ENCODE measurements at places on chromosomes 5 and 9.

DNA sequence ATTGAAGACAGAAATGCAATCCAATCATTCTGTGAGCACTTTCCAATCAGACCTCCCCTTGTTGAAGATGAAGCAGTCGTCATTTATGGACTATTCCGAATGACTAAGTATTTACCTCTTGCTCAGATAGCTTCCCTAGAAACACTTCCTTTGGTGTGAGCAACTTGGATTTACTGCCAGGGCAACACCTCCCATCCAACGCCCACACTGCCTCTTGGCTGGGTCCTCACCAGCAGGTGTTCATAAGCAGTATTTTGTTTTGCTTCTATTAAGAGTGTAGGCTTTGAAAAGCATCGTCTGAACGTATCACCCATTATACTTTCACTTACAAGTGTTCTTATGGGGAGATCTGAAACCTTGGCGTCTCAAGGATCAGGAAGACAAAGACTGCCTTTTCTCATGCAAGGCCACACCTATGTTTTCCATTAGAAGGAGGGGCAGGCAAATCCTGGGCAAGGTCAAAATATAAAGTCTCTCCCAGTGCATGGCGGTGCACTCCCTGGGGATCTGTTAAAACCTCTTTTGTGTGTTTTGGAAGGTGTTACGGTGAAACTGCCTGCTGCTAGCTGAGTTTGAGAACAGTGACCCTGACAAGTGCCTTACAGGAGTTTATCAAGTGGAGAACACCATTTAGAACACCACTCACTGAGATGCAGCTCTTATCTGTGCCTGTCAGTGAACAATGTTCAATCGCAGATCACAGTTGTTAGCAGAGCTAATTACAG is 10.6 kb upstream of the MARCHF3 start:
- DNase-seq: no peak

DNA sequence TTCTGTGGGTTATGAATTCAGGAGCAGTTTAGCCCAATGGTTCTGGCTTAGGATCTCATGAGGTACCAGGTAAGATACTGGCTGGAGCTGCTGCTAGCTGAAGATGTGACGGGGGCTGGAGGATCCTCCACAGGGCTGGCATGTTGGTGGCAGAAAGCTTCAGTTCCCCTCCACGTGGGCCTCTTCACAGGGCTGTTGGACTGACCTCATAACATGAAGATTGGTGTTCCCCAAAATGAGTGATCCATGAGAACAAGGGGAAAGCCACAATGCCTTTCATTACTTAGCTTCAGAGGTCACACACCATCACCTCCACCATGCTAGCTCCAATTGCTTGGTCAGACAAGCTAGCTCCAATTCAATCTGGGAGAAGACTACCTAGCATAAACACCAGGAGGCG is 8.5 kb upstream of the S100Z start:
- DNase-seq: no peak

- no peak for DNase-seq
Measured at GRCh38 chr5:44997506-44997905, 188.8 kb downstream of the MRPS30 start.

- no peak for DNase-seq
Measured at GRCh38 chr9:87447547-87448432, 49.9 kb upstream of the DAPK1 start.

GRCh38 chr5:177434942-177435738 is 8.7 kb downstream of the GRK6 start:
- DNase-seq: no peak

- no peak for DNase-seq
Measured at GRCh38 chr9:134595014-134595413, 46.6 kb upstream of the COL5A1 start.

DNA sequence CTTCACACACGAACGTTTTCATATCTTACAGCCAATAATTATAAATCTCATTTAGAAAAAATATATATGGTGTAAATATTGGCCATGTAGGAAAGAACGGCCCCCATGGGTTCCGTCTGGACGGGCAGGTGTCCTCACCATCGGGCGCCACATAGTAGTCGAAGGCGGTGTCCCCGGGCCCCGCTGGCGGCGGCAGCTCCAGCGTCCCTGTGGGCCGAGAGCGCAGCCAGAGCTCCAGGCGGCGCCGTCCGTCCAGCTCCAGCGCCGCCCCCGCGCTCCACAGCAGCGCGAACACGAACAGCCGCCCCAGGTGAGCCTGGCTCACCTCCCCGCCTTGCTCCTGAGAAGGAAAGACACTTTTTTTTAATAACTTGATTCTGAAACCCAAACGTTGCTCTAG is 134.6 kb downstream of the DNAH5 start:
- no peak for DNase-seq

- peak; percentile 26 for DNase-seq
Measured at GRCh38 chr5:62969409-62970120, 390.9 kb downstream of the LRRC70 start.

GRCh38 chr5:168319774-168320173 is 28.3 kb downstream of the WWC1 start:
- no peak for DNase-seq

DNA sequence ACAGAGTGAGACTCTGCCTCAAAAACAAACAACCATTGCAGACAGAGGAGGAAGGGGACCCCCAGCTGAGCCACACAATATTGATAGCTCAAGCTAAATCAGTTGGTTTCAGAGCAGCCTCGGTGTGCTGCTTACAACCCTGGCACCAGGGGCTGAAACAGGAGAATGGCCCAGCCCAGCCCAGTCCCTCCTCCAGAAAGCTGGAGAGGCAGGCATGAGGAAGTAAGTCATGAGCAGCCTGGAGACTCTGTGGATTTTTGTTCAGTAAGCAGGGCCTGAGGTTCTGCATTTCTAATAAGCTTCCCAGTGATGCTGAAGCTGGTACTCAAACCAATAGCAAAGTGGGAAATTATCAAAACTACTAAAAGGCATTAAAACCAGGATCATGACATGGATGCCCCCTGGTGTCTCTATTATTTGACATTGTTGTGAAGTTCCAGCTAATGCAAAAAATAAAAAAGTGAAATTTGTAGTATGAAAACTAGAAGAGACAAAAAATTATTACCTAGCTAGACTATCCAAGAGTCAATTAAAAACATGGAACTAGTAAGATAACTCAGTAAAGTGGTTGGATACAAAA is 14.2 kb downstream of the PRRT1B start:
- DNase-seq: no peak

DNA sequence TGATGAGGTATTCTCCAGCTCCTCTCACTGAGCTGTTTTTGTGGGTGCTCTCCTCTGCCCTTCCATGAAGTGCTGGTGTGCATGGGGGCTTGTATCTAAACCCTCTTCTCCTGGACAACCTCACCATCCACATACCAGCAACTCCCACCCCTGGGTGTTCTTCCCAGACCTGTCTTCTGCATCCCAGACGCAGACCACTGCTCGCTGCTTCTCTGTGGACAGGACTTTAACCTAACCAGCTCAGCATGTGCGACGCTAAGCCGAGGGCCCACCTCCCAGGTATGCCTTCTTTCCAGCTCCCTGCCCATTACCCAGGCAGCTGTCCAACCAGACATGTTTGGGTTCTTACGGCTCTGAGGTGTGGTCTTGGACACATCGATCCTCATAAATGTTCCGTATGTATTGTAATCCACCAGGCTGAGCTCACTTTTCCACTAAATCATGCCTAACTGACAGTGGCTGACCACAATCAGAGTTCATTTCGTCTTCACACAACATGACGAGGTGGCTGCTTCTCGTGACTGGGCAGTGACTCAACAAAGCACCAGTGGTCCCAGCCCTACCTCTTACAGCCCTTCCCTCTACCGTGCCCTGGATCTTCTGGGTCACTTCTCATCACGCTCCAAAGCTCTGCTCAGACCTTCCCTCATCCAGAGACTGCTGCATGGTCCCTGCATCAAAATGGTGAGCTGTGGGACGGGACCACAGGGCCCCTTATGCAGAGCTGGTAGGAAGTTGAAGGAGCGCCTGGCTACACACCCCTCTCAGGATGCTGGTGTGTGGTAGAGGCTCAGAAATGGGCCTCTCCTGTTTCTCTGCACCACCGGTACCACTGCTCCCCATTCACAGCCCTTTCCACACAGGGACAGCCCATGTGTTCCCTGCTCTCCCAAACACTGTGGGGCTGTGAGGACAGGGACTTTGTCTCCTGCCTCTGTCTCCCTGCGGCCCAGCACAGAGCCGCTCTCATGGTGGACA is 9.6 kb upstream of the PTGES2 start:
- no peak for DNase-seq

- DNase-seq: no peak
Measured at GRCh38 chr5:67015541-67016191, 180.9 kb downstream of the CD180 start.

- DNase-seq: peak; percentile 52
Measured at GRCh38 chr5:143865426-143866025, 53.6 kb downstream of the HMHB1 start.

DNA sequence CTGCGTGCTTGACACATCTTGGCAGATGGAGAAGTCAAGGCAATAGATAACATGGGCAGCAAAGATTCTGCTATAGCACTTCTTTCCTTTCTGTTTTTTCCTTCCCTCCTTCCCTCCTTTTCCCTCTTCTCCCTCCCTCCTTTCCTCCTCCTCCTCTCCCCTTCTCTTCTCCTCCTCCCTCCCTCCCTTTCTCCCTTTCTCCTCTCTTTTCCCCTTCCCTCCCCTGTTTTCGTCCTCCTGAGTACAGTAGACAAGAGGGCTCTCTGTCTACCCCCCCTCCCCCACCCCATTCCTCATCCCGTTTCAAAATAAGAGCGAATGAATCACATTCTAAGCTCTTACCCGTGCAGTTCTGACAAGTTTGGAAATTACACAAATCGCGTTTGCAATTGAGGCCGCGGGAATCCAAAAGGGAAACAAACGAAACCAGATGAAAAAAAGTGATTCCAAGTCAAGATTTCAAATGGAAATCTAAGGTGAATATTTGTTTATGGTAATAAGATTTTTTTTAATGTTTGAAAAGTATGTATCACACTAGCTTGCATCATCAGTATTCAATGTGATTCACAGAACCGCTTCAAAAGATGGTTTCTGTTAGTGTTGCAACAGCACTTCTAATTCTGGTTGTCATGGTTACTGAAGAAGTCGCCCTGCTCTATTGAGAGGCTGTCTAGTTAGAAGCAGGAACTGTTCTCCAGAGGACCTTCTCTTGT is 1.3 kb downstream of the NIM1K start:
- DNase-seq: no peak

- DNase-seq: no peak
Measured at GRCh38 chr5:127872494-127872893, 169.3 kb downstream of the CCDC192 start.

GRCh38 chr9:88197781-88198340 is 59.6 kb upstream of the SPATA31C2 start:
- no peak for DNase-seq

DNA sequence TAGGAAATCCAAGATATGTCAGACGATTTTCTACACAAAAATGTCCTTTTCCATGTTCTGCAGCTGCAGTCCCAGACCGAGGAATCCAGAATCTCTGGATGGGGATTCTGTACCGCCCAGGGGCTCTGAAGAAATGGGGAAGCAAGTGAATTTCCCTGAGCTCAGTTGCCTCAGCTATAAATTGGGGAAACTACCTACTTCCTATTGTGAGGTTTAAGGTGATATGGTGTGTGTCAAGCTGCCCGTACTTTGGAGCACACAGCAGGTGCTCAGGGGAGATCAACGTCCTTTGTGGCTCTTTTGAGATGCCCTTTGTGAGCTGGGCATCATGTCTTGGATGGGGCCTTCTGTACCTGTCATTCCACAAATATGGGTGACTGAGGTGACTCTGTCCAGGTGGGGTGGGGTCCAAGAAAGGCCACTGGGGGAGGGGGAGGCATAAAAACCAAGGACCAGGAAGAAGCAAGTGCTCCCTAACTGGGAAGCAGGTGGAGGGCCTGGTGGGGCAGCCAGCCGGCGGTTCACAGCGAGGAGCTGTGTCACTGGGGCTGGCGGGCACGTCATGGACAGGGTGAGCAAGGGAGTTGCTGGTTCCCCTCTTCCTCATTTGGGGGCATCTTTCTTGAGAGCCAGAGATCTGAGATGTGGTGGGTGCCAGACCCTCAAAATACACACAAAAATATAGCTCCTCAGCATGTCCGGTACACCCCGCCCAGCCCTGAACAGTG is 116.0 kb downstream of the CRB2 start:
- DNase-seq: no peak

GRCh38 chr5:2515180-2515764 is 236.2 kb downstream of the IRX2 start:
- DNase-seq: no peak

GRCh38 chr5:148972974-148973374 is 89.9 kb downstream of the SH3TC2 start:
- no peak for DNase-seq

GRCh38 chr5:33180900-33181299 is 259.9 kb upstream of the TARS1 start:
- DNase-seq: no peak

- DNase-seq: no peak
Measured at GRCh38 chr5:142795251-142795650, 25.1 kb downstream of the ARHGAP26 start.

DNA sequence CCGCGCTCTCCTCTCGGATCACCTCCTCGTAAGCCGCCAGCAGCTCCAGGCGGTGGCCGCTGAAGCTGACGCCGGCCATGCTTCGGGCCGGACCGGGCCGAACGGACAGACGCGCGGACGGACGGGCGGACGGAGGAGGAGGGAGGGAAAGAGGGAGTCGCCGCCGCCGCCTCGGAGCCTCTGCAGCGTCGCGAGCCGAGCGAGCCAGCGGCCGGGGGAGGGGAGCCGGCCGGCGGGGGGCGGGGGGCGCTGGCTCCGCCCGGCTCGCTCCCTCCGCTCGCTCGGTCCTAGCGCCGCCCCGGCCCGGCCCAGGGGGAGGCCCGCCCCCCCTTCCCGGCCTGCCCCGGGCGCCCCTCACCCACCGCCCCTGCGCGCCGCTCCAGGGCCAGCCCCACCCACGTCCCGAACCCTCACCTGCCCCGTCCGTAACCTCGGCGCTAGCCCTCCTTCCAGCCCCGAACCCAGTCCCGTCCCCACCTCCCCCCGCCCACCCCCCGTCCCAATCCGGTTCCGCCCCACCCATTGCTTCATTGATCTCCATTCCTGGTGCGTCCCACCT is at the start of gene DBN1:
Gene DBN1 (minus strand): TSS at position 192 of the 559 bp plus-strand sequence. CDS start 113 bp downstream, at position 79.
- no peak for DNase-seq

GRCh38 chr5:111741278-111741677 is 15.7 kb downstream of the NREP start:
- no peak for DNase-seq

DNA sequence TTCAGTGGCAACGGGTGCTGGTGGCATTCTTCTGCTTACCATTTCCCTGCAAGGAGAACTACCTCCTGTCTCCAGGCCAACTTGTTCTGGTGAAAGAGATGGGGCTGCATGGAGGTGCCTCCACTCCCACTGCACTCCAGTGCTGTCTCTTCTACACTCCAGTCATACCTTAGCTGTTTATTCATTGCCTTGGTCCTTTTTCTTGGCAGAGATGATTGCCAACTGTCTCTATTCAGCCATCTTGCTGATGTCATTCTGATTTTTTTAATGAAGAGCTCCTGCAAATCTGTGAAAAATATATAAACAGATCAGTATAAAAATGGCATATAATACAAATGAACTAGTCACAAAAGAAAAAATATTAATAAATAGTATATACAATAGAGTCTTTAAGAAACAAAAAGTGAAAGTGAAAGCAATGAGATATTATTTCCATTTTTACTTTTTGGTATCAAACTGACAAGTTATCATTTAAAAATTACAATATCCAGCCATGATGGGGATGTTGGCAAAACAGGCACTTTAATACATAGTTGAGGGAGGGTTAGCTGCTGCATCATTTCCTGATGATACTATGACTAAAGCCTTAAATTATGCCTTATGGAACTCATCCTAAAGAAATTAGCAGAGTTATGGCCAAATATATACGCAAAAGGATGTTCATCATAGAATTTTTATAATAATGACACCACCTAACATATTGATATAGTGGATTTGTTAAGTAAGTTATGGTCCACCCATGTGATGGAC is 109.4 kb downstream of the CARTPT start:
- no peak for DNase-seq

Measured in forelimb muscle (tissue), 1 donor.